ENCODE measurements at places on chromosomes 5 and 9. TPM values are rescaled to one million over a fixed set of nuclear protein-coding genes. Genes with fewer than 3 reads are reported as not detected.

- no peak for DNase-seq
- H3K4me1 ChIP-seq: no peaks in the 10 kb centered on the region
- no peaks in the 10 kb centered on the region for H3K36me3 ChIP-seq
- H3K4me3 ChIP-seq: no peak overlapping the region
These were observed 175.2 kb upstream of the NREP start for GRCh38 chr5:111932199-111932598.

GRCh38 chr5:42886635-42887034, 74.9 kb upstream of the SELENOP start:
- H3K27ac ChIP-seq: no peak overlapping the region
- no peaks in the 10 kb centered on the region for H3K4me1 ChIP-seq
- H3K4me3 ChIP-seq: no peak overlapping the region

GRCh38 chr5:157492886-157493285, 32.9 kb downstream of the NIPAL4 start:
- H3K36me3 ChIP-seq: peaks cover 68% of the 10 kb centered on the region
- H3K4me1 ChIP-seq: peaks cover 7% of the 10 kb centered on the region

DNA sequence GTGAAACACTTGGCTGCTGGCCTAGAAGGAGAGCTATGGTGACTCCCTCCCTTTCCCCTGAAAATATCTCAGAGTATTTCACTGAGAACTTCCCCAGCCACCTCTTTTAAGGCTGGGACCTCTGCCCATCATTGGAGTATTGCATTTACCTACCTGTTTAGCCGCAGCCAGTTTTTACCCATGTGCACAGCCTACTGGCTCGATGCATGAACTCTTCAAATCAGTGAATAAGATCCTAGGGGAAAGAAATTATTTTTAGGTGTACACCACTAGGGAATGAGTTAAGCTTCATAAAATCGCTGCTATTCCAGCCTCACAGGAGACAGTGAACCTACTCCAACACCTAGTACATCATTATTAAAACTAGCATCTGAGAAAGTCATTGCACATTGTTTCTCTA, 16.8 kb upstream of the FAM174A start:
- H3K36me3 ChIP-seq: no peaks in the 10 kb centered on the region
- H3K27ac ChIP-seq: no peak overlapping the region
- H3K27me3 ChIP-seq: no peaks in the 10 kb centered on the region
- no peak overlapping the region for H3K4me3 ChIP-seq
- no peak for DNase-seq

DNA sequence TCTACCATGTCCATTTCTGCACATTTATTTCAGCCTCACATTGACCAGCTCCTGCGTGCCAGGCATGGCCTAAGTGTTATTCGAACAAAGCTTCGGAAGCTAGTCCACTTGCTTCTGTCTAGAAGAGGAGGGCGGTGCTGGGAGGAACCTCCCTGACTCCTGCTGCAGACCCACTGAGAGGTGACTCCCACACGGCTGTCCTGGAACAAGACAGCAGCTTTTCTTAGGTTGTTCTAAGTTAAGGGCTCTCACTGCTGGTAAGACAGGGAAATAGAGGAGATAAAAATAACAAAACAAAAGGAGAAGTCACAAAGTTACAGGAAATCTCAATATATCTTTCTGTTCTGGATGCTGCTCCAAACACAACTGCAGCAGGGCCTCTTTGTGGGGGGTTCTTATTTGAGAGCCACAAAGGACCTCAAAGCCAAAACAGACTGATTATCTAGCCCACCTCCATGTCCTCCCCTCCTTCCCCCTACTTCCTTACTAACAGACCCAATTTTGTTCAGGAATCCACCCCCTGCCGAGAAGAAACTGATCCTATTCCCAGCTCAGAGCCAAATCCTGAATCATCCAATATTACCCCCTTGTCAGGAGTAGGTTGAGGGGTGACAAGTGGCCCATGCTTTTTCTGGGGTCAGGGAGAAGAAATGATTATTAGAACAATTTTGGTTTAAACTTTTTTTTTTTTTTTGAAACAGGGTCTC, 28.4 kb upstream of the KCNIP1 start:
- H3K4me3 ChIP-seq: no peak overlapping the region
- no peak overlapping the region for H3K27ac ChIP-seq
- H3K27me3 ChIP-seq: no peaks in the 10 kb centered on the region
- DNase-seq: no peak
- H3K36me3 ChIP-seq: no peaks in the 10 kb centered on the region
- no peaks in the 10 kb centered on the region for H3K4me1 ChIP-seq

GRCh38 chr9:114270120-114270975, 52.5 kb upstream of the ORM1 start:
- H3K27me3 ChIP-seq: no peaks in the 10 kb centered on the region
- H3K4me1 ChIP-seq: no peaks in the 10 kb centered on the region
- H3K36me3 ChIP-seq: no peaks in the 10 kb centered on the region
- peak; percentile 28 for DNase-seq
- no peak overlapping the region for H3K4me3 ChIP-seq

The FGF1 gene
- total RNA-seq: not detected

The FOXI1 gene
- not detected for total RNA-seq

Data from CD4-positive, alpha-beta memory T cell (primary cell).